DMS153 (cell line): ENCODE measurements at places on chromosomes 4 and X.

DNA sequence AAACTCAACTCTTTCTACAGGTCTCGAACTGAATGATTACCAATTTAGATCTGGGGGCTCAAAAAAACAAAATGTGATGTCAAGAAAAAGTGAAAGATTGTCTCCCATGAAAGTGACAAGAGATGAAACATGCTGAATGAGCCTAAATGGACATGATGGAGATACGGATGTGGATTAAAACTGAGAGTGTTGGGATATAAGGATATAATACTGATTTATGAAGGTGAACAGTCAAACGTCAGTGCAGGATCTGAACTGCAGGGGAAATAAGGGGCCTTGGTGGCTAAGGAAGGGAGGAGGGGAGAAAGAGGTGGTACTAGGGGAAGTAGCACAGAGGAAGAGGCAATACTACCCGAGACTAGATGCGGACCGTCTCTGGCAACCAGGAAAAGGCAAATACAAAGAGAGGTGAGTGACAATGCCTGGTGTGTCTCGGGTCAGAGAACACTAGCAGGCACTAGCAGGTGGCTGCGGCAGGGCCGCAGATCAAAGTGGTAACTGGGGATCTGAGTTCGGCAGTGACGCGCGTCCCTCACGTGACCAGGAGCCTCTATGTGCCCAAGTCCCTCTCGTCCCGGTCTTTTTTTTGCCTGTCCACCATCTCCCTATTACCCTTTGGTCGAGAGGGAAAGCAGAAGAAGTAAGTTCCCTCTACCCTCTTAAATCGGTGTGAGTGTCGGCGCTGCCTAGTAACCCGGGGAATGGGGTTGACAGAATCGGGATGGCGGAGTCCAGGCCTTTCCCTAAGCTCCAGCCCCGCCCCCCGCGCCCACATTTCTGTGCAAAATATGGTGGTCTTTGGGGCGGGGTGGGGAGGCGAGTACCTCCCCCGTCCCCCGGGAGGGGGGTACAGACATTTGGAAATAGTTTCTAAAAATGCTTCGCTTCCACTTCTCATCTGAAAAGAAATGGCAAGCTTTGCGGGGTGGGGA, at the start of gene TCEAL1:
TCEAL1 (plus strand) TSS at position 590 of the 932 bp plus-strand sequence. CDS start 942 bp downstream, outside the sequence.
- no peak for DNase-seq

DNA sequence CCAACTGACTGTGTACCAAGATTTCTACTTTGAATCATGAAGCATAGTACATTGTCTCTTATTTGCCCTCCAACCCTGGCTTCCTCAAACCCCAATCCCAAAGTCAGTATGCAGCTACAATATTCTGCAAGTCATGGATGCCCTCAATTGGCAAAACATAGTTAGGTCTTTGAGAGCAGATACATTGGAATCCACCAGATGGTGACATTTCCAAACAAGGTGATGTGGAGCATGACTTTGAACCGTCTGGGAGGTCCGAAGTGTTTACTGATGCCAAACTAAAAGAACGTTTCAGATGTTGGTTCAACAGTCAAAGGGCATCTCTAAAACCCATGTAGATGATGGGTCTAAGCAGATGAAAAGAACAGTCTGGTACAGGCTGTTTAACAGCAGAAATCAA, 43.7 kb upstream of the FRMD7 start:
- peak; percentile 0 for DNase-seq

DNA sequence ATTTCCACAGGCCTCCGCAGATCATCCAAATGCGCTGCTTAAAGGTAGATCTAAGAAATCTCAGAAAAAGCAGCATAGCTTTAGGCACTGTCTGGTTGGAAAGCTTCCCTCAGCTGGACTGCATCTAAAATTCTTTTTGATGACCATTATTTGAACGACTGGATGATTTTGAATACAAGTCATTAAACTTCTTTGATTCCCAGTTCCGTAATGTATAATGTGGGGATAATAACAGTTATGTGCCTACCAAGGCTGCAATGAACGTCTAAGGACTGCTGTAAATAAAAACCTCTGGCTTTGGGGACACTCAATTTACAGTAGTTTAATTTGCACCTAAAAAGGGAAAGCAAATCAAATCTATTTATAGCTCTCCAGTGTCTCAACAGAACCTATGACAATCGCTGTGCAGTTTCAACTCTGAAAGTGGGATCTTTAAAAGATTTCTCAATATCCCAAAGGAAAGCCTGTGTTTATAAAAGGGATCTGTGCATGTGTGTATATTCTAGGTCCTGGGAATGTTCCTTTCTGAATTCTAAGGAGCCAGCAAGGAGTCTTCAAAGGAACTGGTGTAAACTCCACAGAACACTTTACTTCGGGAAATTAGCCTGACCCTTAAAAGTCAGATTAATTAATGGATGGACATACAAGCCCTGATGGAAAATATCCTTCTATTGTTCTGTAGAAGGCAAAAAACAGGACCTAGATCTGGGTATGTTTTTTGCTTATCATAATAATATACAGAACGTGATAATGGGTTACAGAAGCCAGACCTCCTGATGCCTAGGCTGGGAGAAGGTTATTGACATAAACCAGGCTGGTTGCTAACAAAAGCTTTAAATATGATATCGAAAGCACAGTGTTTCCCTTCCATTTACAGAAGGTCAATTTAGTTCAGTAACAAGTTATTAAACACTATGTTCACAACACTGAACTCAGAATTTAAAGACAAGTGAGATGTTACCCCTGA, 53.4 kb downstream of the AFAP1 start:
- no peak for DNase-seq

GRCh38 chrX:77440330-77440729, 6.9 kb upstream of the FGF16 start:
- no peak for DNase-seq

- no peak for DNase-seq
These were observed 70.3 kb upstream of the UGT2B7 start for GRCh38 chr4:69025999-69026387.

DNA sequence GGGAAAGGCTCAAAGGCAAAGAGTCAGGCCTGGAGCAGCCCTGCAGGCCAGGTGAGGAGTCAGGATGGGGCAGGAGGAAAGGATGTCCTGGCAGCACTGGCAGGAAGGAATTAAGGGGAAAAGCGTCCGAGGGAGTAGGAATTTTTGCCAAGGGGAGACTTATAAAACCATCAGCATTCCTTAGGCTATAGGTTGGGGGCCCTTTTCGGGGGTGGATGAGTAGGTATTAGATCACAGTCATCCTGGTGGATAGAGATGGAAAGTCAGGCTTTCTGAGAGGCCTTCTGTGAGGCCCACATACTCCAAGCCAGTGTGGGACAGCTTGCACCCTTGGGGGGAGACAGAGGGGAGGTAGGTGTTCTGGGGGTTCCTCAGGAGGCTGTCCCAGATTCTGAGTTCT, 12.3 kb downstream of the STARD8 start:
- DNase-seq, result no peak

DNA sequence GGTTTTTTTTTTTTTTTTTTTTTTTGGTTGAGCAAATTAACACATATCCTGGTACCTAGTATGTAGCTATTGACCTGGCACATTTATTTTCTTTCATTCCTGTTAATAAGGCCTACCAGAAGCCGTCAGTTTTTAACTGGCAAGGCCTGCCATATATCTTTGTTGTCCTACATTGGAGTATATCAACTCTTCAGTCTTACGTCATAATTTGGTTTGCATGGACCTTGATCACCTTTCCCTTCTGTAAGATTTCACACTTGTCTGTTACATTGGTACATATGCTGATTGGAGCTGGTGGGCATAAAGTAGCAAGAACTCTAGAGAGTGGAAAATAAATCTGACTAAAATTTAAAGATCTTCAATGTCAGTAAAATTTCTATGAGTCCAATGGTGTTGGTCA, 1658.0 kb downstream of the C4orf33 start:
- no peak for DNase-seq

DNA sequence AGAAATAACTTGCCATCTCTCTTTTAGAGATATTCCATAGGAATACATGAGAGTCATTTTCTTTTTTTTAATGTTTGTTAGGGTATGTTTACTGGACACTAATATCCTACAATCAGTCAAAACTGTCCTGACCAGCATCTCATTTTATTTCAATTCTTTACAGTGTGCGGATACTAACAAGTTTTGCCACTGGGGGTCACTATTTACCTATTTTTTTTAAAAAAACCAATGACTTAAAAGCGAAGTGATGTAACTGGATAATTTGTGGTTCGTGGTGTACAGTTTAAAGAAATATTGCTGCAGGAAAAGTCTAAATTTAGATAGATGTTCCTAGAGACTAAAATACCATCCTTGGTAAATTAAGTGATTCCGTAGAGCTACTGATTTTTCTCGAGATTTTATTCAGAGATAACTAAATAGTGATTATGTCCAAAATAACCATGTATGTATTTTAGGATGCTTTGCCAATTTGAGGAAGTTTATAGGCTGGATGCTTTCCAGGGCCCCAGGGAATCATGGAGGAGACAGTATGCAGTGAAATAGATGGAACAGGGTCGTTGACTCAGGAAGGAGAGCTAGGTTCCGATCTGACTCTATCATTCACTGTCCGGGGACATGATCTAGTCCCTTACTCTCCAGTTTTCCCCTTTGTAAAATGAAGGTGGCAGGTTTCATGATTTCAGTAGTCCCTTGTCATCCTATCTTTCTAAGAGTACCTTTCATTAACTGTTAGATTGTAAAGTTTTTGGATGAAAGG, 34.0 kb upstream of the GNPDA2 start:
- DNase-seq, result no peak

GRCh38 chrX:4825550-4825949, 1112.1 kb upstream of the PRKX start:
- DNase-seq, result no peak

DNA sequence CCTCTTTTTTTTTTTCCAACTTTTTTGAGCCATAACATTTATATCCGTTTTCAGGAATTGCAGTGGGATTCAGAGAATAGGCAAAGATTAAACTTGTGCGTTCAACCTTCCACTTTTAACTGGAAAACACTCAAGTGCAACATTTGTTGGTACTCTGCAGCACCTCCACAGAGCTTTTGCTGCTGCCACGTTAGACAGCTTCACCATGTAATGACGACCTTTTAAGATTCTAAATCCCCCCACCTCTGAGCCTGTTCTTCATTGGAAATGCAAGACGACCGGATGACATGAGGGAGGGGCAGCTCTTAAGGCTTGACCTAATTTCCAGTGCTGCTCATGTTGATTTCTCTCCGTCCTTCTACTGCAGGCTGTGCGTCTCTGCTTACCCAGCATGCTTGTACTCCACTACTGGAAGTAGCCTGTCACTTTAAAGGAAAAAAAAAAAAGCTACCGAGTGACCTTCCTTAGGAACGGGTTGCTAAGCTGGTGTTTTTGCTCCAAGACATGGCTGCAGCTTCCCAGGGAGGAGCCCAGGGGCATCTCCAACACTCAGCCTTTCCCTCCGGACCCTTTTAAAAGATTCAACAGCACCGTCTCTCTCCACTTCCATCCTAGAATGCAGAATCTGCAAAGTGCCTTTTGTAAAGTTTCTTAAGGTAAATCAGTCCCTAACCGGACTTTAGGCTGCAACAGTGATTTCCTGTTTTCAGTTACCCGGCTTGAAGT, at the start of gene CC2D2A:
CC2D2A (plus strand) TSS at position 481 of the 726 bp plus-strand sequence. CDS start 6,051 bp downstream, outside the sequence.
- DNase-seq, result peak; percentile 3

GRCh38 chr4:183853548-183853940, 51.6 kb upstream of the STOX2 start:
- no peak for DNase-seq

DNA sequence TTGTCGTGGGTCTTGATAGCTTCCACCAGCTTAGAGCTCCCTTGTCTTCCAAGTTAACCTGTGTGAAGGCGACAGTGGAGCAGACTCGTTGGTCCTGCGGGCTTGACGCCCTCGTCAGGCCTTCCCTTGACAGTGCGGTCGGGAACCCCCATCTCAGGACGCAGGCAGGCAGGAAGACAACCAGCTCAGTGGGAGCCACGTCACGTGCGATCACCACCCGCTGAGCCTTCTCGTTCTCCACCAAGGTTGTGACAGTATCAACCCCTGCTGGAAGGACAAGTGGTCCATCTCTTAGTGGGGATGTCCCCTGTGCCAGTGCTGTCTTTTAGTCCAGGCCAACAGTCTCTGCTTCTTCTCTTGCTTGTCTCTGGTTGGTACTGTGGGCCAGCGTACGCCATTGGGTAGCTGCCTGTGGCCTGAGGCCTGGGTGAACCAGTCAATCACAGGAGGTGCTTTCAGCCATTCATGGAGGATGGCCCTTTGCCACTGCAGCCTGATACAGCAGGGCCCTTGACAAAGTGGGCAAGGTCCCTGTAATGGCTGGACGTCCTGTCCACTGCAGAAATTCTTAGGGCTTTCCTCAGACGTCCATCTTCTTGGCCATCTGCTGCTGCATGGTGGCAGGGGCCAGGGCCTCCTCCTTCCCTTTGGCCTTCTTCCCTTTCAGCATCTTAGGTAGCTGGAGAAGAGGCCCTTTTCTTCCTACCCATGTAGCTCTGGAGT, 31.4 kb downstream of the RGS12 start:
- DNase-seq, result no peak

DNA sequence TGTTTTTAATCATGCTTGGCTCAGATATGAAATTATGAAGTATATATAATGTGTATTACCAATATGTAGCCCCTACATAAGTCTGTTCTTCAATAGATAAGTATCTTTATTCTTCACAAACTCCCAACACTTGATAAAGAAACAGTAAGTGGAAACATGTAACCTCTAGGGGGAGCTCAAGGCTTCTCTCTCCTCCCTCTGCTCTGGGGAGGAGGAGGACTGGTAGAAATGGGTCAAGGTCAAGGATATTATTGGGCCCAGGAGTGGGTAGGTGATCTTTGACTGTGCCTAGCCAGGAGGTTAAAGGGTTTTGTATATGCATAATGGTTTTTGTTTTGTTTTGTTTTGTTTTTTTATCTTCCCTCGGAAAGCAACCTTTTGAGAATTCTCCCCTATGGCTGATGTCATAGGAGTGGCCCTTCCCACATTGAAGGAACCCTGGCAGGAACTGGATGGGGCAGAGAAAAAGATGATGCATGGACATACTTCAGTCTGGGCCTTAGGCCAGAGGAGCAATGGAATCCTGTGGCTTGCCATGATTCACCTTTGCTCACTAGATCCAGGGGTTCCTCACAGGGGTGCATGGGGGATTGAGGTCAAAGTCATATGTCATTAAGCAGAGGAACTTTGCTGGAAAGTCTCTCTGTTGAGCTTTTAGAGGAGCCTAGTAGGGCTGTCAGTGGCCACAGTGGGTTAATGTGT, 460.3 kb downstream of the MID1IP1 start:
- no peak for DNase-seq

DNA sequence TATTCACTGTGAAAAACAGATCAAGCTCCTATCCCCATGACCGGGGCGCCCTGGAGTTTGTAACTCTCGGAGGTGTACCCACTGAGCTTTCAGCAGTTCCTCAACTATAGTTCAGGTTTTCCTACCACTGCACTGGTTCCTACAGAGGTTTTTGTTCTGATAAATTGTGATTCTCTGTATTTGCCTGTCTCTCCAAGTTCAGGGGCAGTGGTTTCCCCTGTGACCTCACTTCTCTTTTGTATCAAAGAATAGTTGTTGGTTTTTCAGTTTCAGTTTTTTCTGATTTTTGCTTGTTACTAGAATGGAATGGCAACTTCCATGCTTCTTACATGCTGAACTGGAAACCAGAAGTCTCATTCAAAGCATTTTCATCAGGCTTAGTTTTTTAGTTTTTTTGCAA, 56.8 kb upstream of the PLS3 start:
- no peak for DNase-seq
